ENCODE measurements at places on chromosomes 12 and 14.
A peak's percentile ranks its signal among the peaks of the same experiment; 100 is the strongest.

DNA sequence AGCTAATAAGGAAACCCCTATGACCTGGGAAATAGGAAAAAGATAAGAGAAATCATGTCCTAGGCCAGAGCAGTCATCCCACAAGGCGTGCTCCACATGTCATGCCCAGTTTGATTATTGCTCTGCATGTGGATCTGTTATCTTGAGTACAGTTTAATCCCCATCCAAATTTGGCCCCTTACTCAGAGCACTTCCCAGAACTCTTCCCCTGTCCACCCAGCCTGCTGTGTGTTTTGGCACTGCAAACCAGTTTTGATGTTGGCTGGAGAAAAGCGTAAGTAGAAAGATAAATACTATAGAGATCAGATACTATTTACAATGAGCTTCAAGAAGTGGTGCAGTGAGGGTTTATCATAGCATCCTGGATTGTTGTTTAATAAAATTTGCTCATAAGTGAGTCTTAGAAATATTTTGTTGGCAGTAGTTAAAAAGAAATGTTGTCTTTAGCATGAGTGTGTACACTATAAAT lies 83.8 kb downstream of the PTPRB start:
- ATAC-seq = no peak

GRCh38 chr12:39928181-39928899 lies 177.5 kb downstream of the SLC2A13 start:
- ATAC-seq = no peak

DNA sequence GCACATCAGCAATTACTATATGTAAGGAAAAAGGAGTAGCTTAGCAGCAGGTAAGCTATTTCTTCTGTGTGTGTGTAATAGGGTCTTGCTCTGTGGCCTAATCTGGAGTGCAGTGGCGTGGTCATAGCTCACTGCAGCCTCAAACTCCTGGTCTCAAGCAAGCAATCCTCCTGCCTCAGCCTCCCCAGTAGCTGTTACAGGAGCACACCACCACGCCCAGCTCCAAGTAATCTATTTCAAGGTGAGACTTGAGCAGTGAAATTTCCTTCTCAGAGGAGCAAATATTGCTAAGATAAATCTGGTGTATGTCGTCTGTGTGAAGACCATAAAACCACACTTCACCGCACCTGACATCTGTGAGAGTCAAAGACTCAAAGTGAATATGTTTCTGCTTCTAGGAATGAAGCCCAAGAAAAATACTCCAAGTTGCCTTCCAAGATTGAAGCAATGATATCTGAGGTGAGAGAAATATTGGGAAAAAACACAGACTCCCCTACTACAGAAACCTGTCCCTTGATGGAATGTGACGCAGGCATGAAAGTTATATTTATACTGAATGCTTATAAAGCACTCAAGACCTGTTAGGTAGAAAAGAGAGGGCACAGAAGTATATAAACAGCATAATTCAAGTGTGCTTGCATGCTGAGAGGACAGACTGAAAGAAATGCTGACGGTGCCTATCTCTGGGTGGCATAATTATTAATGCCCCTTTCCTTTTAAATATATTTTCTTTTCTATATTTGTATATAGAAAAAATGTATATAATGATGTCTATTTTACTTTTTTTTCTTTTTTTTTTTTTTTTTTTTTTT lies 2.5 kb upstream of the SELPLG start:
- ATAC-seq = no peak

DNA sequence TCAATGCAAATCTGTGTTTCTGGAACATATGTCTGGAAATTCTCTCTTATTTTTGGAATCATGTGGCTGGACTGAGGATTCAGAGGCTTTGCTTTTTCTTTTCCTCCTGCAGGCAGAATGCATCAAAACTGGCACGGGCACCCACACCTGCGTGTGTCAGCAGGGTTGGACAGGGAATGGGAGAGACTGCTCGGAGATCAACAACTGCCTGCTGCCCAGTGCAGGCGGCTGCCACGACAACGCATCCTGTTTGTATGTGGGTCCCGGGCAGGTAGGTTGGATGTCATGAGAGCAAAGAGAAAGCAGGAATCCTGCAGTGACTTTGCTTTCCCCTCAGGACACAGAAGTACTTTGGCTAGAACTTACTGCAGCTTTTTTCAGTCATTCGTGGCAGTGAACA lies 90.3 kb downstream of the STAB2 start:
- ATAC-seq = no peak

DNA sequence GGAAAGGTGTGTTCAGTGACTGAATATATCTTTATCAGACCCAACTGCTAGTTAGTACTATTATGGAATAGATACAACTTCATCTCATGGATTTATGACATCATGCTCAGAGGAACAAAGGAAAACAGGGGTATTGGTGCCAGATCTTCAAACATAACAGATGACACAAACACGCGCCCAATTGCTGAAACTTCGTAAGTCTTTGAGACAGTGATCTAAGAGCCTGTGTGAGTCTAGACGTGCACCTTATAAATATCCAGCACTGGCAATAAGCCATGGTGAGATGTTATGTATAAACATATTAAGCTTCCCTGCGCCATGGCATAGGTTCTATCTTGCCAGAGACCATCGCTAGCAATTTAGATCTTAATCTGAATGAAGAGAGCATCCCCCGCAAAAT lies 42.2 kb upstream of the NR2C1 start:
- no peak for ATAC-seq

GRCh38 chr12:49089821-49090773 lies 4.5 kb downstream of the DHH start:
- ATAC-seq = peak; percentile 14

- no peak for ATAC-seq
These were observed 57.2 kb upstream of the CAPRIN2 start for GRCh38 chr12:30811966-30812365.

GRCh38 chr12:123943816-123944215 lies 28.8 kb downstream of the CCDC92 start:
- ATAC-seq = no peak

- ATAC-seq = no peak
These were observed 19.4 kb upstream of the A2M start for GRCh38 chr12:9134981-9135628.

GRCh38 chr12:97921979-97922722 lies 459.5 kb downstream of the RMST start:
- ATAC-seq = peak; percentile 93

- no peak for ATAC-seq
These were observed 144.3 kb downstream of the PELI2 start for GRCh38 chr14:56262530-56262929.

GRCh38 chr12:90036637-90037036 lies 328.0 kb upstream of the ATP2B1 start:
- no peak for ATAC-seq

GRCh38 chr12:2288471-2288870 lies 235.7 kb downstream of the CACNA1C start:
- ATAC-seq = no peak

- no peak for ATAC-seq
These were observed 124.9 kb upstream of the ATXN7L3B start for GRCh38 chr12:74412606-74413230.

GRCh38 chr12:122310626-122311333 lies 44.5 kb upstream of the VPS33A start:
- ATAC-seq = no peak
